ENCODE measurements at places on chromosomes 4 and X.

DNA sequence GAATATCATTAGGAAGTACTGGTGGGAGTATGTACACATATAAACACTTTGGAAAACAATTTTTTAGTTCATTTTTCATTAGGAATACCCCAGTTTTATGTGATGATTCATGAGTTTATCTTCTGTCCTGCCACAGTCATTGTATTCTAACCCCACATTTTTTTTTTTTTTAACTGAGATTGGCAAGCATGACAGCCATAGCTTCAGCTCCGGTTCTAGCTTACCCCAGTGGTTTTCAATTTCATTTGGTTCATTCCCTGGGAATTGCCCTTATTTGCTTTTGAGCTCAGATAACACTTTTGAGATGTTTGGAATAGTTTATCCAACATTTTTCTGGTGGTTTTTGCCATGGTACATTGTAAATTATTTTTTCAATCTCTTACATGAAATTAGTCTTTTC is 21.0 kb upstream of the FMR1 start:
- DNase-seq: no peak

DNA sequence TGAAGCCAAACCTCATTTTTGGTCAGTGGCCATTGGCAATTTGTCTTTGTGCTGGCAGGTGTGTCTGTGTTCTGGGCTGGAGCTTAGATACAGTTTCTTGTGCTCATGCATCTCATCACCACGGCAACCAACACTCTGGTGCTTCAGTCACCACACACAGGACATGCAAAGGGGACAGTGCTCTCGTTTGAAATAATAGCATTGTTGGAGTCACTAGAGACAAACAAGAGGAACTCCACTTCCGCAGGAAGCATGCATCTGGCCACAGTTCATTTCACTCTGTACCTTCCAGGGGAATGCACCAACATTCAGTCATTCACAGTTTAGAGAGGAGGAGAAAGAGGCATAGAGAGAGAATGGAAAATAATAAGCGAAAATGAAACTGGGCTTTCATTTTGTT is 267.4 kb downstream of the ANK2 start:
- DNase-seq: no peak

DNA sequence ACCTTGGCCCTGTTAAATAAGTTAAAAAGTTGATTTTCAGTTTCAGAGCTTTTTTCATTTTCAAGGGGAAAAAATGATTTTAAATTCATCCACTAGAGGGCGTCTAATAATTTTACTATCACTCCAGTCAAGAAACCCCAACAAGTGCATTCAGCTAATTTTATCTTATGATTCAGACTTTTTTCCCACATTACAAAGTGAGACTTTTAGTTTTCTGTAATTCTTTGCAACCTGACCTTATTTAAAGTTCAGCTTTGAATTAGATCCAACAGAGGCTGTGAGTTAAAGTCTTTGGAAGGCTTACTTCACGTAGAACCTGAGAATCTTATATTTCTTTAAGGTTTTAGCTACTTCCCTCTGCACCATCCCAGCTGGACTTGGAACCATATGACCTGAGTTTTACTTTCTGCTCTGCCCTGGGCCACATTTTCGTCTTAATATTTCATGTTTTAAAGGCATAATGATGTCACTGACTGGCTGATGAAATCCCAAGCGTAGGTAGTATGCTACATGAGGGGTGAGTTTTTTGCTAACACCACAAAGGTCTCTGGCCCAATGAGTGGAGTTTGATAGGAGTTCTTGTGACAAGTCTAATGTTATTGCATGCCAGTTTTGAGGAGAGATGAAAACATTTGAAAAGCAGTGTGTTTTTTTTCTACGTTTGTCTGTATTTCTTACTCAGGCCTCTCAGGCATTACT is 7.2 kb downstream of the GNRHR start:
- peak; percentile 22 for DNase-seq

DNA sequence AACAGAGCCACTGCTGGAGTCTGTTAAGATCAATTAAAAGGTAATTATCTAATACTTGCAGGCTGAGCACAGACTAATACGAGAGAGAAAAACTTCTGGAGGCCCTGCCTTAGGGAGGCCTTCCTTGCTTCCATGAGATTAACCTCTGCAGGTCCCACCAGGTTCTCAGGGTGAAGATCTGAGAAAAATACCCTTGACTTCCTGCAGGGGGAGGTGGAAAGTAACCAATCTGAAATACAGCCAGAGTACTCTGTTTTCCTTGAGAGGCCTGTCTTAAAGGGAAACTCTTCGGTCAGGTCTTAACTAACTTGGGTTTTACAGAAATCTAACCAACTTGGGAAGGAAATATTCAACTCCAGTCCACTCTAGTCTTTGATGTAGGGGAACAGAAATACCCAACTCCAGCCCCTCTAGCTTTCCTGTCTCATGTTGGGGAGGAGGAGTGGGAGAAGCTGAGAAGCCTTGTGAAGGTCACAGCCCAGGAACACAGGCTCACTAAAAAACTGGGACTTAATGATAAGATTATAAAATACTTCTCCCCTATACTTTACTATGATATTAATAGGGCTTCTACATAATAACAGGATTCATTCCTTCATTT is 77.1 kb downstream of the TBCK start:
- DNase-seq: no peak

DNA sequence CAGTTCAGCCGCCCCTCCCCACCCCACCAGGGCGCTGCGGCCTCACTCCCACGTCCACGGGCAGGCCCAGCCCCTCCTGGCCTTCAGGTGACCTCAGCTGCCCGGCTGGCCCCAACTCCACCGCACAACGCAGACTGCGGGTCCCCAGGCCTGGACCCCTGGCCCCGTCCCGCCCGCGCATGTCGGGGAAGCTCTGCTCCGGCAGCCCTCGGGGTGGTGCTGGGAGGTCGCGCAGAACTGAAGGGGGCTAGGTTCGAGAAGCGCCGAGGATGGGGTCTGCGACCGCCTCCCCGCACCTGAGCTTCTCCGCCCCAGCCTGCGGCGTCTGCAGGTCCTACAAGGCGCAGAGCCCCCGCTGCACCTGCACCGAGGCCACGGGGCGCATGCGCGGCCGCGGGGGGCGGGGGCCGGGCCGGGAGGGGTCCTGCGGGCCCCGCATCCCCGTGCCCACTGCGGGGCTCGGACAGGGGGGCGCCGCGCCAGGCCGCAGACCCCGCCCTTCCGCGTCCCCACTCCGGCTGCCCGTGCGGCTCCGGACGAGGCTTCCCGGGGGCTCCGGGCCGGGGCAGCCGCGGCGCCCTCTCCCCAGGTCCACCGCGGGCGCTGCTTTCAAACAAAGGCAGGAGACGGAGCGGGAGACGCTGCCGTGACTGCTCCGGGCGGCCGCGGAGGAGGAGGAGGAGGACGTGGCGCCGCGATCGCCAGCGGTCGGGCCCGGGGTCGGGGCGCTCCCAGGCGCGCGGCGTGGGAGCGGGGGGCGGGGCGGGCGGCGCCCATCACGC is 672 bp upstream of the NAT8L start:
- no peak for DNase-seq

- DNase-seq: no peak
Observed at GRCh38 chr4:104424989-104425388, 69.7 kb downstream of the CXXC4 start.

GRCh38 chr4:113435893-113436292 is 325.6 kb downstream of the CAMK2D start:
- DNase-seq: peak; percentile 80

GRCh38 chr4:2834001-2834921 is 9.4 kb upstream of the ADD1 start:
- DNase-seq: no peak

DNA sequence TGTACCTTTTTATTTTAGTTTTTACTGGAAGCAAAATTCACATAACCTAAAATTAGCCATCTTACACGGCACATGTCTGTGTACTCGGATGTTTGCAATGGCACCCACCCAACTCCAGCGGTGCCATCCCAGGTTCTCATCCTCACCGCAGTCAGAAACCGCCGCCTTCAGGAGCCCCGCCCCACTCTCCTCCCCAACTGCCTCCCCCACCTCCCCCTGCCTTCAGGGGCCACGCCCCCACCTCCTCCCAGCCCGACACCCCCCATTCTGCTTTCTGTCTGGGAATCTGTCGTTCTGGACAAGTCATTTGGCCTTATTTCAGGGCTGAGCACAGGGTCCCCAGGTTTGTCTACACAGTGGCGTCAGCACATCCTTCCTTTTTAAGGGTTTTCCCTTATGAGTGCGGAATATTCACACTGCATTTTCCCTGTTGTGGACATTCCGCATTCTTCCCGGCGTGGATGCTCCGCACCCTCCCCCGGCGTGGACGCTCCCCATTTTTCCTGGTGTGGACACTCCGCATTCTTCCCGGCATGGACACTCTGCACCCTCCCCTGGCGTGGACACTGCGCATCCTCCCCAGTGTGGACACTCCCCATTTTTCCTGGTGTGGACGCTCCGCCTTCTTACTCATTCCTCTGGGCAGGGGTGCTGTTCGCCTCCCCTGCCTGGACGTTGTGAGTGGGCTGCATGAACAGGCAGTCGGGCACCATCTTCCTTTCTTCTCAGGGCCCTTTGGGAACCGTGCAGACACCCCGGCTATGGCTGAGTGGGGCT is 135.4 kb upstream of the NKX1-1 start:
- no peak for DNase-seq

- DNase-seq: no peak
Observed at GRCh38 chr4:187965726-187966125, 29.8 kb upstream of the ZFP42 start.

- no peak for DNase-seq
Observed at GRCh38 chr4:102350634-102351033, 5.4 kb upstream of the SLC39A8 start.

GRCh38 chr4:147825451-147826287 is 93.8 kb downstream of the ARHGAP10 start:
- DNase-seq: no peak

DNA sequence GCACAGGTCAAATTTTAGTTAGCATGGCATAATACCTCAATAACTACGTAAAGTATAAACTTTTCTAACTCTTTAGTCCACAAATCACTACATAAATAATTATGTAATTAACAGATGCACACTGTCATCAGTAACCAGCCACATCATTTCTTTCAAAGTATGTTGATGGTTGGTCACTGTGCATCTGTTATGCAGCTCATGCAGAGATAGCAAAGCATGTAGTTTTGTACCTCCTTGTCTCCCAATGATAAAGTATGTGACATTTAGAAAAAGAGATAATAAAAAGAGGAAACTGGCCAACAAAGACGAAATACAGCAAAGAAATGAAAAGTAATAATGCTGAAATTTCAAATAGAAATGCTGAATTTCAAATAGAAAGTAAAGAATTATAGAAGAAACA is 2.9 kb downstream of the LAMTOR3 start:
- no peak for DNase-seq

DNA sequence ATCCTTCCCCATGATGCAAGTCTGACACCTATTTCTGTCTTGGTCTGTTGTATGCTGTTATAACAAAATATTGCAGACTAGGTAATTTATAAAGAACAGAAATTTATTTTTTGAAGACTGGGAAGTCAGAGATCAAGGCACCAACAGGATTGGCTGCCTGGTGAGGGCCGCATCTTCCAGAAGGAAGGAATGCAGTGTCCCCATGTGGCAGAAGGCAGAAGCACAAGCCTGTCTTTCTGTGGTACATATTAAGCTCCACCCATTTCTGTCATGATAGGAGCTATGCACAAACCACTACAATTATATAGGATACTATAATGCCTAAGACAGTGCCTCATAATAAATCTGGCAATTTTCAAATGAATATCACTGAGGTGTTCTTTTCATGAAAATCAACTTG is 502.3 kb upstream of the DIAPH2 start:
- DNase-seq: no peak

DNA sequence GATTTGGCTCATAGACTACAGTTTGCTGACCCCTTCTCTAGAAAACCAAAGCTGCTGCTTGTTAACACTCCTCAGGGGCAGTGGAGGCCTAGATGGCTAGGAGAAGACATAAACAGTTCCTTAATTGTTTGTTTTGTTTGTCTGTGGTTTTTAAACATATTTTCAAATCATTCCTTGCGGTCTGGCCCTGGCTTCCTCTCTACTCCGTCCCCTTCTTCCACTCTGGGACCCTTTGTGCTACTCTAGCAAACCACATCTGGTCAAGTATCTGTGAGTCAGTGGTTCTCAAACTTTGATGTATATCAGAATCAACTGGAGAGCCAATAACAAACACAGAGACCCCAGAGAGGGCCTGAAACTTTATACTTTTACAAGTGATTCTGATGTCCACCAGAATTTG is 36.1 kb downstream of the FRMPD4 start:
- DNase-seq: no peak

DNA sequence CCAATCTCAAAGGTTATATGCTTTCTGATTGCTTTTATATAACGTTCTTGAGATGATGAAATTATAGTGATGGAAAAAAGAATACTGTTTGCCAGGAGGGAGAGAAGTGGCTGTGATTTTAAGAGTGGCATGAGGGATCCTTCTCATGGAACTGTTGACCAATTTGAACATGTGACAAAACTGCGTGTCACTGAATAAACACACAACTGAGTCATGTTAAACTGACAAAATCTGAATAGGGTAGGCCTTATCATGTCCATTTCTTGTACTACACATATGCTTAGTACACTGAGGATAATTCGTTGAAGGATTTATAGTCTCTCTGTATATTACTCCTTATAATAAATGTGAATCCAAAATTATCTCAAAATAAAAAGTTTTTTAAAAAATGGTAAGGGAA is 22.2 kb upstream of the HSPA4L start:
- DNase-seq: no peak

- DNase-seq: no peak
Observed at GRCh38 chr4:127448986-127449385, 183.8 kb upstream of the INTU start.

DNA sequence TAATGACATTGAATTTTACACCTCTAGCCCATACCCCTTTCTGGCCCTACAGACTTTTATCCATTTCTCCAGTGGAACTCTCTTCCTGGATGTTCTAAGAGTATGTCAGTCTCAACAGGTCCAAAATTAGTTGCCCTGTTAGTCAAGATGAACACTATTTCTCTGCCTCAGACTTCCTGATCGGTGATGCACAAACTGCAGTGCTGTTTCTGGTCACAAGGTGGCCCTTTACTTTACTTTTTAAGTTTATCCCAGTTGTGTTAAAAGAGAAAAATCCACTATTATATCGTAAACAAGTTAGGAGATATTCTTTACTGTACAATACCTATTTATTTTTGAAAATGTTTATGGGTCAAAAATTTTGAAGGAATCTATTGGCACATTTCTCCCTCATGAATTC is 13.1 kb downstream of the TCEAL7 start:
- peak; percentile 23 for DNase-seq

GRCh38 chr4:158208963-158209640 is 1.2 kb upstream of the TMEM144 start:
- no peak for DNase-seq

DNA sequence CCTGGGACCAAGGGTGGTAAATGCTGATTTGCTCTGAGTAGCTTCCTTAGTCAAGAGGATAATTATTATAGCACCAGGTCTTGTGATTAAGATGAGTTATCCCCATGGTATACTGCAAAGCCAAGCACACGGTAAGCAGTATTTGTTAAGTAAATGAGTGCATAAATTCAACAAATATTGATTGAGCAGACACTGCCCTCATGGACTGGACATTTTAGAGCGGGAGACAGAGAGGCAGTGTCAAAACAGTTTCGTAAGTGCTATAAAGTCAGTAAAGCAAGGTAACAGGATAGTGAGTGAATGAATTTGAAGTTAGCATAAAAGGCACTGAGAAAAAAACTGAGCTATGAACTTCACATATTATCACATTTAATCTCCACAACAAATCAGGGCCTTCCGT is 13.9 kb downstream of the PHF8 start:
- peak; percentile 24 for DNase-seq
